ENCODE measurements at places on chromosomes 6 and 20.

GRCh38 chr6:139251045-139251690, 40.6 kb downstream of the TXLNB start:
- no peak for DNase-seq

GRCh38 chr20:23114018-23114417, 27.9 kb upstream of the CD93 start:
- DNase-seq: no peak

DNA sequence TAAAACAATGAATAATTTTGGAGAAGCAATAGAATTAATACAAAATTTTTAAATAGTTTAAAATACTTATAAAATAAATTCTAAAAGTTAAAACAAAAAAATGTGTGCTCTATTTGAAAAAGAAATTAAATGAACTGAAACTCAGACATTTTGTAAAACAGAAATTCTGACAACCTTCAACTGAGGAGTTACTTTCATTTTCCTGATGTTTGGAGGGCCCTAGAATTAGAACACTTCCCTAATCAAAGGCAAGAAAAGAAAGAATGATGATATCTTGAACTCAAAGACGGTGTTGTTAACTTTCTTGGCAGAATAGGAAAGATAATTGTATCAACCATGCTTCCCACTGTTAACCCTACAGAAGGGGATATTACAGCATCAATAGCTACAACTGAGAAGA, 27.9 kb downstream of the SNX14 start:
- DNase-seq: no peak

- DNase-seq: peak; percentile 35
These were observed 600 bp downstream of the XPO5 start for GRCh38 chr6:43575105-43575771.

GRCh38 chr20:31860390-31861134, 9.8 kb downstream of the DUSP15 start:
- no peak for DNase-seq
